ENCODE measurements at places on chromosomes 4 and X. TPM values are rescaled to one million over a fixed set of nuclear protein-coding genes. Genes with fewer than 3 reads are reported as not detected.

DNA sequence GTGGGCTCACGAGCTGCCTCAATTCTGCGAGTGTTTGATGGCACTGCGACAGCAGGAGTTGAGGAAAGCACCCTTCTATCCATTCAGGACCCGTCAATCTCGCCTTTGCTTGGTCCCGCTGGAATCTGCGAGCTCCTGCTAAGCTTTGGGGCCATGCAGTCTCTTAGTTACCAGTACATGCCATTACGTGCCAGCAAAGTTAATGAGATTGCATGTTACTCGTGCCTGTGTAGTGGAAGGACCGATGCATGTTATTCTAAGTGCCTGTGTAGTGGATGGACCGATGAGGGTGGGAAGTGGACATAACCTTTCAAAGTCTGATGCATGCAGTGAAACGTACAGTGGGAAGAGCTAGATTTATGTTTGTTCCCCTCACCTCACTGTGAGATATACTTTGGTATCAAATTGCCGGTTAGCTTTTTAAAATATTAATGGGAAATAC is 569 bp downstream of the RPS3A start:
- DNase-seq = peak; percentile 29

- no peak for DNase-seq
These were observed 175.8 kb downstream of the PPP1R2C start for GRCh38 chrX:42602136-42602535.

GRCh38 chr4:56828784-56829535 is 7.5 kb upstream of the SPINK2 start:
- no peak for DNase-seq

GRCh38 chrX:108165383-108166111 is 74.0 kb downstream of the ATG4A start:
- DNase-seq = peak; percentile 48

DNA sequence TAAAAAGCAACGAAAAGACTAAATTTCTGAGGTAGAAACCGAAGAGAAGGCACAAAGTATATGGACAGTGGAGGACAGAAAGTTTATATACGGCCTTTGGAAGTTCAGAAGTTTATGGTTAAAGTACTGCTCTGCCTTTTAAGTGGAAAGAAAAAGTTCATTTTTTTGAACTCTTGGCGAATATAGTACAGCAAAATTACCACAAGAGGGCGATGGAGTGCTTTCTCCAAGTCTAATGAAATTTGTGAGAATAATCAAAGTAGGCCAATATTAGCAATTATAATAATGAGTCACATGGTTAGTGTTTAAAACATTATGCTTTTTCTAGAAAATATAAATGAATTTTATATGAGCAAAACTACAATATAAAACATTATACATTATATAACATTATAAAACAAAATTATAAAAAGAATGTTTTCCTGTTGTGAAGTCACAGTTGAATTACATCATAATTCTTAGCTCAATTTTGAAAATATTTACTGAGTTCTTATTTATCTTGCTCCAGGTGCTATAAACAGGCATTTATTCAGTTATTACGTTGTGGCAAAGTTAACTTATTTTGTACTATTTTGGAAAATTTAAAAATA is 136.2 kb upstream of the BMPR1B start:
- DNase-seq = peak; percentile 50

GRCh38 chr4:163815776-163816175 is 321.3 kb downstream of the TMA16 start:
- no peak for DNase-seq

FNIP2 gene
- 9.3 TPM for total RNA-seq

OTC gene
- total RNA-seq = not detected

Data from MCF 10A (cell line).